ENCODE measurements at places on chromosomes 1 and 21. TPM values are rescaled to one million over a fixed set of nuclear protein-coding genes. Genes with fewer than 3 reads are reported as not detected.

TTLL7 gene
- total RNA-seq, result 21.0 TPM

CLDN17 gene
- not detected for total RNA-seq

FAM72D gene
- 1.1 TPM for total RNA-seq

CCDC17 gene
- total RNA-seq, result 6.8 TPM

GPX7 gene
- total RNA-seq, result 0.46 TPM

NTMT2 gene
- not detected for total RNA-seq
